ENCODE measurements at places on chromosomes 2 and 18.

- no peak for DNase-seq
These were observed 460.8 kb downstream of the RNF144A start for GRCh38 chr2:7377916-7378569.

DNA sequence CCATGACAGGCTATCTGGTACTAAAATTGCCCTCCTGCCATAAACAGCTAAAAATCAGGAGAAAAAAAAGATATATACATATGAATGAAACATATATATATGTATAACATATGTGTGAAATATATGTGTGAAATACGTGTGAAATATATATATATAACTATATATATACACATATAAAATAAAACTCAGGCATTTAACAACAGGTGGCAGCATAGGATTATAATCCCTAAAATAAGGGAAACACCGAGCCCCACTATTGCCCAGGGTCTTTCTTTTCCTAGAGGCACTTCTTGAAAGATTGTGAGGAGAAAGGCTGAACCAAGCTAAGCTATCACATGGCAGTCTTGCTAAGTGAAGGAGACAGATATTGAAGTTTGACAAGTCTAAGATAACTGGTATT, 65.9 kb upstream of the CYTIP start:
- no peak for DNase-seq

GRCh38 chr2:214382229-214382628, 28.6 kb upstream of the VWC2L start:
- no peak for DNase-seq

GRCh38 chr18:58208207-58208932, 164.3 kb downstream of the NEDD4L start:
- DNase-seq = no peak

GRCh38 chr18:27794181-27794926, 382.6 kb downstream of the CDH2 start:
- no peak for DNase-seq
